ENCODE measurements at places on chromosomes 3 and 15. TPM values are rescaled to one million over a fixed set of nuclear protein-coding genes. Genes with fewer than 3 reads are reported as not detected.

GRCh38 chr3:38610436-38610835 lies 39.1 kb downstream of the SCN5A start:
- H3K27me3 ChIP-seq: no peaks in the 10 kb centered on the region
- no peaks in the 10 kb centered on the region for H3K36me3 ChIP-seq
- DNase-seq: peak; percentile 55
- H3K27ac ChIP-seq: no peak overlapping the region

- H3K36me3 ChIP-seq: no peaks in the 10 kb centered on the region
- H3K4me1 ChIP-seq: peaks cover 4% of the 10 kb centered on the region
- no peak overlapping the region for H3K4me3 ChIP-seq
- no peak overlapping the region for H3K27ac ChIP-seq
- H3K27me3 ChIP-seq: peaks cover 22% of the 10 kb centered on the region
- no peak for DNase-seq
Observed at GRCh38 chr3:8657804-8658305, 13.3 kb upstream of the SSUH2 start.

The CCDC32 gene
- 52.5 TPM for total RNA-seq

The LRRC49 gene
- 0.38 TPM for total RNA-seq

GRCh38 chr15:63987796-63988378 lies 58.4 kb downstream of the DAPK2 start:
- no peak overlapping the region for H3K27ac ChIP-seq
- H3K4me3 ChIP-seq: no peak overlapping the region
- H3K36me3 ChIP-seq: no peaks in the 10 kb centered on the region
- peaks cover 17% of the 10 kb centered on the region for H3K4me1 ChIP-seq
- H3K27me3 ChIP-seq: no peaks in the 10 kb centered on the region

DNA sequence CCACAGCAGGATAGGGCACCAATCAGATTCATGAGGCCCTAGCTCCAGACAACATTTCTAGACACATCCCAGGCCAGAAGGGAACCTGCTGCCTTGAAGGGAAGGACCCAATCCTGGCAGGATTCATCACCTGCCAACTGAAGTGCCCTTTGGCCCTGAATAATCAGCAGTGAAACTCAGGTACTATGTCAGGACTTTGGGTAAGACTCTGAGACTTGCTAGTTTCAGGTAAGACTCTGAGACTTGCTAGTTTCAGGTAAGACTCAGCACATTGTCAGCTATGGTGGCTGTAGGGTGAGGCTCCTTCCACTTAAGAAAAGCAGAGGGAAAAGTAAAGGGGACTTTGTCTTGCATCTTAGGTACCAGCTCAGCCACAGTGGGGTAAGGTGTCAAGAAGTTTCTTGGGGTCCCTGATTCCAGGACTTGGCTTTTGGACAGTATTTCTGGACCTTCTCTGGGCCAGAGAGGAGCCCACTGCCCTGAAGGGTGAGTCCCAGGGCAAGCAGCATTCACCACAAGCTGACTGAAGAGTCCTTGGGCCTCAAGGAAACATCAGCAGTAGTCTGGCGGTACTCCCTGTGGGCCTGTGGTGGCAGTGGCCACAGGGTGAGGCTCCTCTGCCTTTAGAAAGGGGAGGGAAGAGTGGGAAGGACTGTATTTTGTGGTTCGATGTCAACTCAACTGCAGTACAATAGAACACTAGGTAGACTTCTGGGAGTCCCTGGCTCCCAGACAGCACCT lies 13.7 kb upstream of the COL8A1 start:
- DNase-seq: no peak
- no peak overlapping the region for H3K27ac ChIP-seq
- H3K27me3 ChIP-seq: no peaks in the 10 kb centered on the region
- no peaks in the 10 kb centered on the region for H3K4me1 ChIP-seq
- H3K36me3 ChIP-seq: no peaks in the 10 kb centered on the region
- H3K4me3 ChIP-seq: no peak overlapping the region

- H3K36me3 ChIP-seq: no peaks in the 10 kb centered on the region
- no peak for DNase-seq
- H3K27me3 ChIP-seq: no peaks in the 10 kb centered on the region
- H3K4me3 ChIP-seq: no peak overlapping the region
- H3K27ac ChIP-seq: peak overlapping the region; percentile 57
Observed at GRCh38 chr3:152466784-152467183, 198.1 kb downstream of the MBNL1 start.

DNA sequence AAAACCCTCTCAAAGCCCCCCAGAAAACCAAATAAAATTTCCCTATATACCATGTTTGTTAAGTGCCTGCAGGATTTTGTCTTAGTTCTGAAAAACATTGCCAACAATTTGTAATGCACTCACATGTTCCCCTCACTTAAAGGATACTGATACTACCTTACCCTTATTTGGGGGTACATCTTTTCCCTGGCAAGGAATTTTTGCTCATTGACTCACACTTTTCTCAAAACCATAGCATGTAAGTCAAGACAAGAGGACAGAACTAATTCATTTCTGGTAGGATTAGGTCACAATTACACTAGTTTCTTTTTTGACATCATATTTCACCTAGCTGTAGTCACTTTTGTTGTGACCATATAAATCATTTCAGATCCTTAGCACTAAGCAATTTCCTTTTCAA lies 222.2 kb downstream of the THRB start:
- H3K4me1 ChIP-seq: no peaks in the 10 kb centered on the region
- H3K27me3 ChIP-seq: peaks cover 3% of the 10 kb centered on the region
- H3K4me3 ChIP-seq: no peak overlapping the region
- H3K27ac ChIP-seq: no peak overlapping the region
- no peak for DNase-seq

DNA sequence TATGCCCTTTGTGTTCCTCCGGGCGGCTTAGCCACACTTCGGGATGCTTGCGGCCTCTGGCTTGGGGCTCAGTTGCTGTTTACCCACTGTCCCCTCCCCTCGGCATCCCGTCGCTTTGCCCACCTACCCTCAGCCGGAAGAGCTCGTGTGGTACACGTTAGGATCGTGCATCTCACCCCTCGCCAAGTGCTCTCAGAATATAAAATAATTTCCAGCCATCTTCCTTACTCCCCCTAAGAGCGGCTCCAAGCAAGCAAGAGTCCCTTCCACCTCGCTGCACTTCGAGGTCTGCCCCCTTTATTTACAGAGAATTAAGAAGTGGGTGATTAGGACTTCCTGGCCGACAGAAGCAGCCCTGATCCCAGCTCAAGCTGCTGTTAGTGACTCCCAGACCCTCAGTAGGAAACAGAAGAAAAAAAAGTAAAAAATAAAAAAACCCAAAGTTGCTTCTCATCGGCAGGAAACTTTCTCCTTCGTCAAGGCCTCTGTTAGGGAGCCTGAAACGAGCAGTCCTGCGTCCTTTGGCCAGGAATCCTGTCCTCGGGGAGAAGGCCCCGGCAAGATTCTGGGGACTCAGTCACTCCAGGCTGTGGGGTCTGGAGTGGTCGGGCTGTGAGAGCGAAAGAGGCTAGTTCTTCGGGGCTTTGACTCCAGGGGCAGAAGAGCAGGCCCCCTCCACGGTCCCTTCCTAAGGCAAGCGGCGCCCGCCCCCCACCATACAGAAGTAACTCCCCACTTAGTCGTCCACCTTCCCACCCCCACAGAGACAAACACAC lies 3.0 kb downstream of the MEIS2 start:
- DNase-seq: no peak
- peaks cover 37% of the 10 kb centered on the region for H3K4me1 ChIP-seq
- H3K4me3 ChIP-seq: peak overlapping the region; percentile 89

- no peak overlapping the region for H3K4me3 ChIP-seq
- no peaks in the 10 kb centered on the region for H3K4me1 ChIP-seq
- H3K36me3 ChIP-seq: no peaks in the 10 kb centered on the region
- DNase-seq: no peak
- peaks cover 18% of the 10 kb centered on the region for H3K27me3 ChIP-seq
- no peak overlapping the region for H3K27ac ChIP-seq
Observed at GRCh38 chr15:93882141-93882540, 349.2 kb upstream of the MCTP2 start.

DNA sequence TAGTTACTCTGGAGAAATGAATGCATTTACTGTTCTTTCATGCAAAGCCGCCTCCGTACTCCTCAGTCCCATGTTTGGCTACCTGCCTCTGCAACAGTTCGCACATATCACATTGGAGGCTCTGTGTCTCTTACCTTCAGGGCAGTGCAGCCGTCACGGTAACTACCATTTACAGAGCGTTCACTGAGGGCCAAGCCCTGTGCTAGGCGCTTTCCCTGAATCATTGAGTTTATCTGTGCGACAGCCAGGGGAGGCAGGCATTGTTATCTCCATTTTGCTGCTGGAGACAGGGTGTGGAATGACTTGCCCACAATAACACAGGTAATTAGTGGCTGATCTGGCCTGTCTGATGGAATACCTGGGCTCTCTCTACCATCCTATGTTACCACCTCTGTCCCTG lies 115.0 kb downstream of the THSD4 start:
- no peaks in the 10 kb centered on the region for H3K36me3 ChIP-seq
- H3K27ac ChIP-seq: no peak overlapping the region
- H3K4me3 ChIP-seq: no peak overlapping the region

- DNase-seq: no peak
- peak overlapping the region; percentile 46 for H3K4me3 ChIP-seq
- H3K27me3 ChIP-seq: no peaks in the 10 kb centered on the region
- peaks cover 34% of the 10 kb centered on the region for H3K4me1 ChIP-seq
- H3K36me3 ChIP-seq: peaks cover 25% of the 10 kb centered on the region
- peak overlapping the region; percentile 0 for H3K27ac ChIP-seq
Observed at GRCh38 chr15:90386221-90386620, 1.8 kb upstream of the IQGAP1 start.

DNA sequence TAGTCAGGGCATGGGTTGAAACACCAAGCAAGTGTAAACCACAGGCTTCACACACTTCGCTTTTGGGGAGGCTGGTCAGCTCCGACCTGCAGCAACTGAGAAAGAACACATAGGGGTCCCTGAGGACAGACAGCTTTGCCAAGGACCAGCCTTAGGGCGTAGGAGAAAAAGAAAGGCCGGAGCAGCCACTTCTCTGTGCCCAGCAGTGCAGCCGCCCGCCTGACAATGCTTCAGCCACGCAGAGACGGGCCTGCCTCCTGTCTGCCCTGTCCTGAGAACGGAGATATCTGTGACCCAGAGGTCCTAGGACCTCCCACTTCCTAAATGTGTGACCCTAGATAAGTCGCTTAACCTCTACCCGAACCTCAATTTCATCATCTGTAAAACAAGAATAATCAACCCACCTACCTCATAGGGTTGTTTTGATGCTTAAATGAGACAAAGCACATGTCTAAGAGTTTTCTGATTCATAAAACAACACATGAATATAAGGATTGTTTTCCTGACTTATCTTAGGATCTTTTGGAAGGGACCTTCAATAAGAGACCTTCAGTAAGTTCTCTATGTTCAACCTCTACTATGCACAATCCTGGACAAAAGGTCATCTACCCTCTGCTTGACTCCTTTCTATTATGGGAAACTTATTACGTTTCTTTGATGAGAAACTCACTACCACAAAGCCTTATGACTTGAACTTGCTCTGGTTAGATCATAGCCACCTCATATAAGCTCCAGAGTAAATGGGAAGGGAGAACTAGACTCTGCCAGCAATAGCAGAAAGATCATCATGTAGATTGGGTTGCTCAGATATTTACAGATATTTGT lies 32.9 kb upstream of the RFTN1 start:
- H3K36me3 ChIP-seq: peaks cover 4% of the 10 kb centered on the region
- peaks cover 68% of the 10 kb centered on the region for H3K4me1 ChIP-seq
- DNase-seq: peak; percentile 63
- peaks cover 6% of the 10 kb centered on the region for H3K27me3 ChIP-seq
- H3K27ac ChIP-seq: peak overlapping the region; percentile 86

GRCh38 chr3:105744202-105744601 lies 124.6 kb downstream of the CBLB start:
- peaks cover 52% of the 10 kb centered on the region for H3K4me1 ChIP-seq
- peak overlapping the region; percentile 87 for H3K27ac ChIP-seq
- peak overlapping the region; percentile 31 for H3K4me3 ChIP-seq
- no peak for DNase-seq
- peaks cover 30% of the 10 kb centered on the region for H3K36me3 ChIP-seq
